ENCODE measurements at places on chromosomes 7 and 10.

DNA sequence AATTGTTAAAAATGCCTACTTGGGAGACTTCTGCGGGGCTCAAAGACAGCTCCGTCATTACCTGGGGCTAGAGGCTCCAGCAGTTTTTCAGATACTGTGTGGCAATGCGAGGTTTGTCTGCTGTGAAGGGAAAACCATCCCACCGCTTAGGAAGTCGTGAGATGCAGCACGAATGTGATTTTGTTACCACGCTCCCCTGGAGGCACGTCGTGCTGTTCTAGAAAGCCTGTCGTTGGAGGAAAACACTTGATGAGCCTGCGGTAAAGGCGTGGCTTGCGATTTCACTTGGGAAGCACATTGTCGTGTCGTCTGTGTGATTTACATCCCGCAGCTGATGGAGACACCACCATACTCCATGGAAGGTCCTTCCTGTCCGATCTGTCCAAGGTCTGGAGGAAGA, 39.3 kb downstream of the CAMK1D start:
- no peak for DNase-seq

DNA sequence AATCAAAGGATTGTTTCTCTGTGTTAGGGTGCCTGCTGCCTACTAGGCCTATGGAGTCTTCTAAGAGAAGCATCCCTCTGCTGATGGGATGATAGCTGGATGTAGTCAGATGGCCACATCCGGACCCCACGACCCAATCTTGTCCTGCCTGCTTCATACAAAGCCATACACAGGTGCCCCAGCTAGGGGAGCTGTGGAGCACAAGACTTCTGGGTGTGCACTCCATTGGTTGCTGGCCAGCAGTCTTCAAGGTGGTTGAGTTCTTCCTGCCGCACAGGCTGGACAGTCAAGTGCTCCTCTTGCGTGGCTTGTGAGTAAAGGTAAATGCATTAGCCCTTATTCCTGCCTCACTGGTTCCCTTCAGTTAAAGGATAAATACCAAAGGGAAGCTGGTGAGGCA, 120.2 kb downstream of the TEX36 start:
- DNase-seq, result no peak

DNA sequence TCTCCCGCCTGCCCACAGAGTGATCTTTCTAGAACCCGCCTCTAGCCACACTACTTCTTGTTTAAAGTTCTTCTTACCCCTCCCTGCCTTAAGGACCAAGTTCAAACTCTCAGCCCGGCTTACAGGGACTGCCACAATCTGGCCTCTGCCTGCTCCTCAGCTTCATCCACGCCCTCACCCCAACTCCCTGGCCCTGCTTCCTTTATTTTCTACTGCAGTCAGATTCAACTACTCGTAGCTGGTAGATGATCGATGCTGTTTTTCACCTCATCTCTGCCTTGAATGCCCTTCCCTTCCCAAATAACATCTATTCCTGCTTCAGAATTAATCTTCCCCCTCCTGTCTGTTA, 508.5 kb downstream of the RPS24 start:
- no peak for DNase-seq

GRCh38 chr10:17209881-17210280, 8.4 kb upstream of the TRDMT1 start:
- no peak for DNase-seq

DNA sequence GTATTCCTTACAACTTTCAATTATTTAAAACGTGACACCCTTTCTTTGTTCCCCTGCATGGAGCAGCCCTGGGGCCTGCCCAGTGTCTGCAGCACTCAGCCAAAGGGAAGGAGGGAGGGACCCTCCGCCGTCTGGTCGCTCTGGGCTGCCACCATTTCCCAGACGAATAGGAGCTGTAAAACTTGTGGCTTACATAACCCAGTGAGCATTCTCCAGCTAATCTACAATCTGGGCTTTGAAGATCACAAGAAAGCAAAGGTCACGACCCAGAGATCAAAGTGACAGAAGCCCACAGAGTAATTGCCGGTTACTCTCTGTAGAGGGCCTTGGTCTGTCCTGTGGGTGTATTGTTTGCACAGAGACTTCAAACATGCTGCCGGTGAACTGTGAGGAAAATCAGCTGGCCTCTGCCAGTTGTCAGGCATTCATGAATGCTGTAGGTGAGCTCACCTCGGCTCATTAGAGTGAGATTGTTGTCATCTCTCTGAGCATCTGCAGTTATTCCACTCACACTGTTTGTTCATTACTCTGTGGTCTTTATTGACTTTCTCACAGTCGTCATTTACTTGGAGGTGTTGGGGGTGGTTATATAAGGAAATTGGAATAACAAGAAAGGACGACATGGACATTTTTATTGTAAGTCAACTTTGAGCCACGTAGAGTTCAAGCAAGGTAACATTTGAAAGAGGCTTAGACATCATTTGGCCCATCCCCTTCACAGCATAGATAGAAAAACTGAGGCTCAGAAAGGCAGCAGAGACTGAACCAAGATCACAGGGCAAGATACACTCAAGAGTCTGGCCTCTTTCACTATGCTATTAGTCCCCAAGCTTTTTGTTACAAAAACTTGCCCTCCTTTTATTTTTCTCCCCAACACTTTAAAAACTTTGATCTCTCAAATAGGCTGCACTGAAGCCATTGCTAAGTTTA, 619.8 kb downstream of the LRMDA start:
- DNase-seq, result no peak

DNA sequence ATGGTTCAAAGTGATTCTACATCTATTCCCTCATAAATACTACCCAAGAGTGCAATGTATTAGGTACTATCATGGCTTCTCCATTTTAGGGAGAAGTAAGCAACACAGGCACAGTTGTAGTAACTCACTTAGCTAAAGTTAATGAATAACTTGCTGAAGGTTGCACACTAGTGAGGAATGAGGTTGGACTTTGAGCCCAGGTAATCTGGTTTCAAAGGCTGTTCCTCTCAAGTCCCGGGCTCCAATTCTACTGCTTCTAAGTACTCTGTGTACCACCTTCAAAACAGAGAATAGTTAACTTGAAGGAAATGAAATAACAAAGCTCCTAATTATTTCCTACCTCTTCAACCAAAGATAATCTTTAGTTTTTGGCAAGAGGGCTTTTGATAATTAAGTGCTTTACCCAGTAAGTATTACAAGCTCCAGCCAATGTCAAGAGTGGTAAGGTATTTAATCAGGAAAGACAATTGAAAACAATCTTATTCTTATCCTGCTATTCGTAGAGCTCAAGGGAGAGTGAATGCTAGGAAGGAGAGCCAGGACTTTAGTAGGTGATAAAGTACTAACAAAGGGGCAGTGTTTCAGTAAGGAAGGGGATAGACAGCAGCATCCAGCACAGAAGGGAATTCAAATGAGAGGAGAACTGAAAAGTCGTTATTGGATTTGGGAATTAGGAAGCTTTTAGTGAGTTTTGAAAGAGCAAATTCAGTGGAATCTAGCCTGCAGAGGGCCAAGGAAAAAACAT, 158.2 kb upstream of the PTPRZ1 start:
- no peak for DNase-seq

DNA sequence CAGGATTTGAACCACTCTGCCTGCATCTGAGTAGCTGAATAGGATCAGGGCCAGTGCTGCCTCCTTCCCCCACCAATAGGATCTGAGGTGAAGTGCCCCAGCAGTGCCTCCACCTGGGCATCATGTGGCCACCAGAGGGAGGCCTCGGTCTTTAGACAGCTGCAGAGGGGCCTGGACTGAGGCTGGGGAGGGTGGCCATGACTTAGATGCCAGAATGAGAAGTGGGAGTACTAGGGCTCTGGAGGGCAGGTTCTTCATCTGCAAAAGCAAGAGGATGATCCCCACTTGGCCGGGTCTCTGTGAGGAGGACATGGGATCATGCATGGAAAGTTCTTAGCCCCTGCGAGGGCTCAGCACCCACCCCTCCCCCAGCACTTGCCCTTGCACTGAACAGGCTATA, 56.9 kb downstream of the NEUROG3 start:
- DNase-seq, result peak; percentile 14

GRCh38 chr7:23012908-23013714, 819 bp downstream of the HYCC1 start:
- DNase-seq, result no peak

DNA sequence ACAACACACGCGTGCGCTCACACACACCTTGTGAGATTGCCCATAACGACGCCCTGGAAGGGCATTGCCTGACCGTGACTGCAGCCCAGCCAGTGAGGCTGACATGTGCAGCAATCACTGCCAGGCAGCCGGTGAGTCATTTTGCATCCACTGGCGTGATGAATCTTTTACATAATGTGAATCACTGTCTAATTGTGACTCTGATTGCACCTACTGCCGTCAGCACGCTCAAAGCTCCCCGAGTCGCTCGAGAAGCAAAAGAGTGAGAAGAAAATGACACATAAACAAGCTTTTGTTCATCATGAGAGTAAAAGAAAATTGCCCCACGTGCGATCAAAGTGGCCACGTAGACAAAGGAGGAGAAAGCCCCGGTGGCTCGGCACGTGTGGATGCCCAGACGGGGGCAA, 117.4 kb upstream of the PFKP start:
- no peak for DNase-seq

- no peak for DNase-seq
Observed at GRCh38 chr10:97069576-97070362, 116.0 kb downstream of the SLIT1 start.
